ENCODE measurements at places on chromosomes 5 and 9. TPM values are rescaled to one million over a fixed set of nuclear protein-coding genes. Genes with fewer than 3 reads are reported as not detected.

IRX1 gene
- not detected for total RNA-seq

CMYA5 gene
- total RNA-seq, result 0.31 TPM

C1QTNF3 gene
- total RNA-seq, result 1.8 TPM

GARIN3 gene
- total RNA-seq, result not detected

FLT4 gene
- 0.47 TPM for total RNA-seq

PLCXD3 gene
- 0.02 TPM for total RNA-seq

THBS4 gene
- not detected for total RNA-seq

DOK3 gene
- 21.1 TPM for total RNA-seq

CRAT gene
- 14.8 TPM for total RNA-seq

RNF130 gene
- total RNA-seq, result 30.0 TPM

HRCT1 gene
- not detected for total RNA-seq

- peak; percentile 36 for DNase-seq
These were observed 411 bp upstream of the MAT2B start for GRCh38 chr5:163505049-163505367.

DNA sequence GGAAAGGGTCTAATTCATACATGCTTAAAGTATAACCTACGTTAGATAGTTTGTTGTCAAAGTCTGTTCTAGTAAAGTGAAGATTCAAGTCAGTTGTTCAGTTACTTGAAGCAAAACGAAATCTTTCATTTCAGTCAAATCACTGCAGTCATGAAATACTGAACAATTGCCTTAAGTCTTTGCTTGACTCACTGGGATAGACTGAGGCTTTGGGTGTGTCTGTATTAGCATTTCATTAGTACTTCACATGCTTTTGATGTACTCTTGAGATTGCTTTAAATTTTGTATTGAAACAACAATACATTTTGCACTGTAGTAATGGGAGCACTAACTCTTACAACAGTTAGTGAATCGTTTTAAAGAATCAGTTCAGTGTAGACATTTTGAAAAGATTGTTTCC is 4.0 kb upstream of the CMYA5 start:
- no peak for DNase-seq

DNA sequence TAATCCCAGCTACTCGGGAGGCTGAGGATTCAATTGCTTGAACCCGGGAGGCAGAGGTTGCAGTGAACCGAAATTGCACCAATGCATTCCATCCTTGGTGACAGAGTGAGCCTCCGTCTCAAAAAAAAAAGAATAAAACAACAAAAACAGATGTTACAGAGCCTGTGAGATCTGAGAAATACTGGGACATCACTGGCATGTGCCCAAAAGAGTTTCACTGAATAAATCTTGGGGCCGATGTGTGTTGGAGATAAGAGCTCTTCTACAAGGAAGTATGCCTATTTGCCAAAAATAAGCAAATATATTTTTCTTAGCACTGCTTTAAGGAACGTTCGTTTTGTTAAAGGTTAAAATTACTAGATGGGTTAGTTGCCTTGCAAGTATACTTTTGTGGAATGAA is 55.1 kb downstream of the KIAA1958 start:
- DNase-seq, result no peak

DNA sequence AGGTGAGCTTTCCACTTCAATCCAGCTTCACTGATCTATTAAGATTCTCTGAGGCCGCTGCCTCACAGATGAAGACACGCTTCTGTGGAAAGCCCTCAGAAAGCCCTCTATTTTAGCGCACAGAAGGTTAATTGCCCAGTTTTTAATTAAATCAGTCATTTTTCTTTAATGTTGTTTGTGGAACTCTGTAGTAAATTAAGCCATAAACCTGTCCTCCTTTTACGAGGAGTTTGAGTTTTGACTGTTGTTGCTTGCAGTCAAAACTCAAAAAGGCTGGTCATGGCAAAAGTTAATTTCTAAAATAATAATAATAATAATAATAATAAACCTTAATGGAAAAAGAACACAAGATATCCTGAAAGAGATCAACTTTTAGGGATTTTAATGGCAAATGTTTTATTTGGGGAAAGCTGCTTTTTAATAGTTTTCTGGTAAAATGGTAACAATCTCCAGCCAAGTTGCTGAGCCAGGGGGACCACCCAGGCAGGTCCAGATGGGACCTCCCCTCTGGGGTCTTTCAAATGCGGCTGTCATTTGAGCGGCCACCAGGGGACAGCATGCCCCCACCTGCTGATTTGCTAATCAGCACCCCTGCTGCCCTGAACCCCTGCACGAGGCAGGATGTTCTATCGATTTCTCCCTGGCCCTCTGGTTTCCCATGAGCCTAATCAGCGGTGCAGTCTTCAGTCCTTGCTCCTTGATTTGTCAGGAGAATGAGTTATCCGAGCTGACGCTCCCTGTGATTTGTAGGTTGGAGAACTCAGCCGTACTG is 247.2 kb downstream of the FSTL4 start:
- DNase-seq, result peak; percentile 5

- DNase-seq, result no peak
These were observed 5.7 kb upstream of the LARP1 start for GRCh38 chr5:154749491-154749890.

DNA sequence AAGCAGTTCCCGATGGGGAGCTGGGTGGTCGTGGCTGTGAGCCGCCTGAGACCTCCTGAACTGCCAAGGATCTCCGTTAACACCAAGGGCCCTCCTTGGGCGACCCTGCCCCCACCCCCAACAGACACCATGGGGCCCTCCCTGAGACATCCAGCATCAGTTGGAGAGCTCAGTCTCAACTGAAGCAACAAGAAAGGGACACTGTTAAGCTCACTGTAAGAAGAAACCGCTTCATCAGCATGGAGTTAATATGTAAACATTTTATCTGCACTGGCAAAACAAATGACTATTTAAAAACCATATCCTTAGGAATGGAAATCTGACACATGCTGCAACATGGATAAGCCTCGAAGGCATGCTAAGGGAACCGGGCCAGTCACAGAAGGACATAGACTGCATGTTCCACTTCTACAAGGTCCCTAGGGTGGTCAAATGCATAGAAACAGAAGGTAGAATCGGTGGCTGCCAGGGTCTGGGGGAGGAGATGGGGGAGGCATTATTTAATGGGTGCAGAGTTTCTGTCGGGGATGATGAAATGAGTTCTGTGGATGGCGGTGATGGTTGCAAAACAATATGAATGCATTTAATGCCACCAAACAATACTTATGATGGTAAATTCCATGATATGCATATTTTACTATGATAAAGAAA is 47.4 kb downstream of the ROR2 start:
- no peak for DNase-seq

GRCh38 chr5:117456866-117457470 is 882.3 kb upstream of the SEMA6A start:
- no peak for DNase-seq

- DNase-seq, result no peak
These were observed 278.6 kb upstream of the RORB start for GRCh38 chr9:74218385-74219063.

GRCh38 chr5:14408969-14409586 is 172.5 kb upstream of the OTULINL start:
- DNase-seq, result no peak

GRCh38 chr5:139419226-139420192 is 15.6 kb upstream of the SPATA24 start:
- no peak for DNase-seq

GRCh38 chr5:178207917-178208280 is 3.6 kb downstream of the HNRNPAB start:
- no peak for DNase-seq

- DNase-seq, result peak; percentile 70
These were observed 4.4 kb upstream of the DAB2IP start for GRCh38 chr9:121646992-121647391.

DNA sequence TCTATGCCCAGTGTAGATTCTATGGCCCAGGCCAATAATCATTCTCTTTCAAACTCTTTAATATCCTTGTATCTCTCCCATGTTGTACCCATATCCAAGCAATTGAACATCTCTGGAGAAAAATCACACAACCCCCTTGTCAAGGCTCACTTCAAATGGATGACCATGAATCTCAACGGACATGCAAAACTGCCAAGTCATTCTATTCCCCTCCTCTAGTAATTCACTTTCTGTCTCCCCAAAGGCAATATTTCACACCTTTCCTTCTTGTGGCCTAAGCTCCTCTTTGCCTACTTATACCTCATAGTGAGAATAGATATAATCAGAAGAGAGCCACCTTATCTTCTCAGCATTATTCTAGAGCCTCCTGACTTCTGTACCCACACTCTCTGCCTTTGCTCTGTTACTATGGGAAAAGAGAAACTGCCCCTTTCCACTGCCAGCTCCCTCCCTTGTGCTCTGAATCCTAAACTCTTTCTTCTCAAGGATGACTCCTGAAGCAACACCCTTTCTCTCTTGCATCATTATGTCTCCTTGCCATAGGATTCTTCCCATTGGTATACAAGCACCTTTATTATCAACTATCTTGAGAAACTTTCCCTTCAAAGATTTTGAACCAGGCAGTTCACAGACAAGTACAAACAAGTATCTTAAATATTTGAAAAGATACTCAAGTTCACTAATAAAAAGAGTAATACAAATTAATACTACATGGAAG is 66.1 kb downstream of the RPS23 start:
- DNase-seq, result peak; percentile 13

- DNase-seq, result peak; percentile 56
These were observed 1.3 kb upstream of the NIPBL start for GRCh38 chr5:36875051-36875789.

GRCh38 chr9:83012922-83013838 is 49.8 kb downstream of the RASEF start:
- no peak for DNase-seq
